ENCODE measurements at places on chromosomes 11 and 22.

DNA sequence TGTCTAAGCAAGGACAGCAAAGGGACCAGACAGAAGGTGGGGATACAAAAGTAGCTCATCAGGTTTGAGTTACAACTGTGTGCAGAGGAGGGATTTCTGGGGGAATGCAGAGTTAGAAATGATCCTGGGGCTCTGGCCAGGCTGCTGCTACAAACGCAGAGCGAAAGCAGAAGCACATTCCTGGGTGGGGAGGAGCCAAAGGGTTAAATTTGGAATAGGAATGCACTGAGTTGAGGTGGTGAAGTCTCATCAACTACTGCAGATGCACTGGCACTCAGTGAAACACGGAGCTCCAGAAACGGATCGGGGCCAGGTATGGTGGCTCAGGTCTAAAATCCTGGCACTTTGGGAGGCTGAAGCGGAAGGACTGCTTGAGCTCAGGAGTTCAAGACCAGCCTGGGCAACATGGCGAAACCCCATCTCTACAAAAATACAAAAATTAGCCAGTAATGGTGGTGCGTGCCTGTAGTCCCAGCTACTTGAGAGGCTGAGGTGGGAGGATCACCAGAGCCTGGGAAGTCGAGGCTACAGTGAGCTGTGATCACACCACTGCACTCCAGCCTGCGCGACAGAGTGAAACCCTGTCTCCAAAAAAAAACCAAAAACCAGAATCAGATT lies 3.2 kb downstream of the CHKA start:
- DNase-seq = no peak

DNA sequence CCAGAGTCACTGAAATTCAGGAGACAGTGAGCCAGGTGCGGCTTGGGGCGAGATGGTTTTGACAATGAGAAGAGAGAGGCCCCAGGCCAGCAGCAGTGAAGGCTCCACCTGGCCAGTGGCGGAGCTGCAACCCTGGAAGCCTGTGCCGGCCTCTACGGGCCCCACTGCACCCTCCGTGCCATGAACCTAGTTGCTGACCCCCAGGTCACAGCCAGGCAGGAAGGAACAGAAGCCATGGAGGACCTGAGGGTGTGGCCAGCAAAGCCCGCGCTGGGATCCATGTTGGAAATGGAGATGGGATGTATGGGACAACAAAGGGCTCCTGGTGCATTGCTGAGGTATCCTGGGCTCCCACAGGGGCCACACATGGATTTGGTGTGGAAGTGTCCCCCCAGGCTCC lies 1528.5 kb downstream of the BRD1 start:
- no peak for DNase-seq

GRCh38 chr11:20881328-20882079 lies 212.1 kb downstream of the NELL1 start:
- no peak for DNase-seq

DNA sequence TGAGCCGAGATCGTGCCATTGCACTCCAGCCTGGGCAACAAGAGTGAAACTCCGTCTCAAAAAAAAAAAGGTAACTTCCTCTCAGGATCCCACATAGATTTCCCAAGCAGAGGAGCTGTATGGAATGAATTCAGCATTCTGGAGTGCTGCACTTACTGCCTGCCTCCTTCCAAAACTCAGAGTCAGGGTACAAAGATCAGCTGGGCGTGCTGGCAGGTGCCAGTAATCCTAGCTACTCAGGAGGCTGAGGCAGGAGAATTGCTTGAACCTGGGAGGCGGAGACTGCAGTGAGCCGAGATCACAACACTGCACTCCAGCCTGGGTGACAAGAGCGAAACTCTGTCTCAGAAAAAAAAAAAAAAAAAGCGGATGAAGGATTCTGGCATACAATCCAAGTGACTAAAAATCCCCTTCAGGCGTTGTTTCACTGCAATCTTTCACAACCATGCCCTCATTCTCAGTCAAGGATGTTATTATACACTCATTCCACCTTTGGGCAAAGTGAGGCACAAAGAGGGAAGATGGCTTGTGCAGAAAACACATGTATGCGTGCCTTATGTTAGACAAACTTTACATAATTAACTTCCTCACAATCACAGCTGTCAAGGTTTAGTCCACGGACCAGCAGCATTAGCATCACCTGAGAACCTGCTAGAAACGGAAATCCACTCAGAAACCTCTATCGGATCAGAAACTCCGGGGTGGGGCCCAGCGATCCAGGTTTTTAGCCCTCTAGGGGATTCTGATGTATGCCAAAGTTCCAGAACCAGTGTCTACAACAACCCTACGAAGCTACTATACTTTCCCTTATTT lies 1.1 kb upstream of the NOL12 start:
- DNase-seq = no peak

GRCh38 chr22:17754233-17754925 lies 19.9 kb downstream of the BID start:
- DNase-seq = no peak

- no peak for DNase-seq
Observed at GRCh38 chr11:104060004-104060794, 23.8 kb downstream of the DDI1 start.

- DNase-seq = no peak
Observed at GRCh38 chr11:116895048-116895757, 57.8 kb upstream of the APOA1 start.
